ENCODE measurements at places on chromosomes 6 and 20.

DNA sequence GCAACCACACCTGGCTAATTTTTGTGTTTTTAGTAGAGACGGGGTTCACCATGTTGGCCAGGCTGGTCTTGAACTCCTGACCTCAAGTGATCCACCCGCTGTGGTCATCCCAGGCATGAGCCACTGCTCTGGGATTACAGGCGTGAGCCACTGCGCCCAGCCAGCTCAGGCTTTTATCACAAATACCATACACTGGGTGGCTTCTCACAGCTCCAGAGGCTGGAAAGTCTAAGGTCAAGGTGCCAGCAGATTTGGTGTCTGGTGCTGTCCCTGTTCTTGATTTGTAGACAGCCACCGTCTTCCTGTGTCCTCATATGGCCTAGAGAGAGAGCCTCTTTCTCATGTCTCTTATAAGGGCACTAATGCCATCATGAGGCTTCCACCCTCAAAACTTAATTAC is 25.9 kb downstream of the SHLD1 start:
- DNase-seq = no peak

DNA sequence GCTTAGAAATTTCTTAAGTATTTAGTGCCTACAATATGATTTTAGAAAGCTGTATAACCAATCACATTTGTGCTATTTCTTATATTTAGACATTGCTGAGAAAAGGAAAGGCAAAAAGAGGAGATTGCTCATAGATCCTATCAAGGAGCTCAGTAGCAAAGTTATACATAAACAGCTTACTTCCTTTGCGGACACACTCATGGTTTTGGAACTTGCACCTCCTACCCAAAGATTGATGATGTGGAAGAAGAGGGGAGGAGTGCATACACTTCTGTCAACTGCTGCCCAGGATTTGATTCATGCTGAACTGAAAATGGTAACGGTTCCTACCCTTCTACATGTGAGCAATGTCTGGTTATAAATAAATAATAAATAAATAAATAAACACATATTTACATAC is 16.7 kb downstream of the RAD21L1 start:
- no peak for DNase-seq

DNA sequence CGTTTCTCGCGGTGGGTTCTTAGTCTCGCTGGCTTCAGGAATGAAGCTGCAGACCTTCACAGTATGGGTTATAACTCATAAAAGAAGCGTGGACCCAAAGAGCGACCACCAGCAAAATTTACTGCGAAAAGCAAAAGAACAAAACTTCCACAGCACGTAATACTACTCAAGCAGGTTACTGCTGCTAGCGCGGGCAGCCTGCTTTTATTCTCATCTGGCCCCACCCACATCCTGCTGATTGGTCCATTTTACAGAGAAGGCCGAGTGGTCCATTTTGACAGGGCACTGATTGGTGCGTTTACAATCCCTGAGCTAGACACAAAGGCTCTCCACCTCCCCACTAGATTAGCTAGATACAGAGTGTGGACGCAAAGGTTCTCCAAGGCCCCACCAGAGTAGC is 17.4 kb downstream of the LY86 start:
- no peak for DNase-seq

DNA sequence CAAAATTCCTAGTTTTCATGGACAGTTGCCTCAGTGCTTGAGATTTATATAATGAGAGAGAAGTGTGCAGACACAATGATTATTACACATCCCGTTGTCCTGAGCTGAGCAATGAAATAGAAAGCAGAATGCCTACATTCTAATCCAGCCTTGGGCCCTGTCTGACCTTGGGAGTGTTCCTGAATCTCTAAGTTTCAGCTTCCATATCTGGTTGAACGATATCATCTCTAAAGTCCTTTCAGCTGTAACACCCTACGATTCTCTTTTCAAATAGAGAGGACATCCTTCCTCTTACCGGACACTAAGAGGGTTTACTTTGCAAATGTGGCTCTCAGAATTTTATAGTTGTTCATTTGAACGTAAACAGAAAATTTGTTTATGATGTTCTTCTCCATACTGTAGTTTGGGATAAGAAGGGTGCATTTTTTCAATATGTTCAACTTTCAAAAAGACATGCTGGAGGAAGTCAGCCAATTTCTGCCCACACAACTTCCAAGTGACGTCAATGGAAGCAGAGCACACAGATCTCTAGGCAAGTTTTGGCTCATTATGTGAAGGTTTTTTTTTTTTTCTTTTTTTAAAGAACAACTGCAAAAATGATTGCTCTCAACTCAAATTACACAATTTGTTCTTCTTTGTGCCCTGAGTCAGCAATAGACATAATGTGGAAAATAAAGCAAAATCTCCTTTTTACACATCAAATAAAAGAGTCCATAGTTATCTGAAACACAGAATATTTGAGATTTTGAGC is 50.4 kb downstream of the PDE7B start:
- DNase-seq = no peak
